NCI-H2029 (cell line): ENCODE measurements at places on chromosomes 2 and 18.

DNA sequence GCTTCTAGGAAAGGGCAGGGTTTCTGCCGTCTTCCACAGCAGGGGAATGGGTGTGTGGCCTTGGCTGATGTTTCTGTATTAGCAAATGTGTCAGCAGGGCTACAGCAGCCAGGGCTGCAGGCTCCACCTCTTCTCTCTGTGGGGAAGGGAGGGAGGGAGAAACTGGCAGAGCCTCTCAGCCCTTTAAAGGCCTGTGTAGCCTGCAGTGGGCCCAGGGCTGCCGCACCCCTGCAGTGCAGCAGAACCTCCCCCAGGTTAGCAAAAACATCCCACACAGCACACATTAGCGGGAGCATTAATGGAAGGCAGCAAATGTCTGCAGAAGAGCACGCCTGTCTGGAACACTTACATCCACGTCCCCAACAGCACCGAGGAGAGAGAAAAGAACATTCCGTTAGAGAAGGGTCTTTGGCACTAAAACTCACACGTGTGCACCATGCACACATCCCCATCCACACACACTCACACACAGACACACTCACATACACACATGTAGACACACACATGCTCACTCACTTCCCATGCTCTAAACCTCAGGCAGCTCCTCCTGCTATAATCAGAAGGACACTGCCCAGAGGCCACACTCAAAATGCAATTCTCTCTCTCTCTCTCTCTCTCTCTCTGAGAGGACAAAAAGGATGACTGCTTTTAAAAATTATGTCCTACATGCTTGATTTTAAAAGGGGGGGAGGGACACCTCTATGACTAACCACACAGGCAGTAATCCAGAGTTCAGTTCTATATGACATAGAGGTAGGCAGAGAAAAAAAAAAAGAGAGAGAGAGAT is 24.1 kb downstream of the MRPL35 start:
- no peak for DNase-seq

DNA sequence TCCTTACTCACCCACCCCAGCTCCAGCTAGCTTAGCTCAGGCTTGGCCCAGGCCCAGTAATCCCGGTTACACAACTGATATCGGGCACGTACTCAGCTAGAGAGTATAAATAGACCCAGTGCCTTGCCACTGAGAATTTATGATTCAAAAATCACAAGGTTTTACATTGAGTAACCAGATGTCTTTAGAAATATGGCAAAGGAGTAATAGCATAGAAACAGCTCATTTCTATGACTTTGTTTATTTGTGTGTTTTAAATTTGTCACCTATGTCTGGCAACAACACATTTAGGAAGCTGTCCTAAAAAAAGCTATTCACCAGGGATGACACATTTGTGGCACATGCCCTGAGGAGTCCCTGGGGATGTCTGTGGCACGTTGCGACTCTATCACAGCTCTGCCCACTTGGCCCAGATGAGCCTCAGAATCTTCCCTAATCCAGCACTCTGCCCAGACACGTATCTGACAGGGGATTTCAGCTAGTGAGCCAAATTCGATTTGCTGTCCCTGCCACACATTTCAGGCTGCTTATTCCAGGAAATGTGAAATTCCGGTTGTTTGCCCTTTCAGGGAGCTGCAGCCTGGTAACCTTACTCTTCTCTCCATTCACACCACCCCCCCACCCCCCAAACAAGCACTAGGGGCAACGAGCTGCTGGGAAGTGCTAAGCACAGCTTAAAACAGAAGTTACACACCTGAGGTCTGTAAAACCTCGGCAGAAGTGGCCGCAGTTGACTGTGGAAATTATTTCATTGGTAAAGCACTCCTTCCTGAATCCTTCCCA is 85.4 kb upstream of the ZCCHC2 start:
- no peak for DNase-seq

DNA sequence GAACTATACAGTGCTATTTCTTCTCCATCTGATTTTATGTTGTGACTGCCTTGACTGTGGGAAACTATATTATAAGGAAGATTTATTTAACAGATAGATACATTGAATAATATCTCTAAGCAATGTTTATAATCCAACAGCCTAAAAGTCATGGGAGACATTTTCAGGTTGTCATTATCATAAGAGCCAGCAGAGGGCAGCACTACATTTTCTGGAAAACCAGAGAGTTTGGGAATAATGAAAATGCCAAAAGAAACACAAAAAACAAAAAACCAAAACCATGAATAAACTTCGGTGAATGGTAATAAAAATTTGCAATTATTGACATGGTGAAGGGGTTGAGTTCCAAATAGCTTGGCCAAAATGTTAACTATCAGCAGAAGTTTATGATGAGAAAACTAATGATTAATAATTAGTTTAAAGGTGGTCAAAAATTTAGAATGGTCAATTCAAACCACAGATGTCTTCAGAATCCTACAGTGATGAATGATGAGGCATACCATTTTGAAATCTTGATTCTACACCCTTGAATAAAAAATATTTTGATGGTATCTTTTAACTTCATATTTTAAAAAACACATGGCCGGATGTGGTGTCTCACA is 4.7 kb downstream of the EEF1B2 start:
- no peak for DNase-seq

- DNase-seq, result no peak
Observed at GRCh38 chr2:229348128-229348527, 77.0 kb upstream of the PID1 start.

DNA sequence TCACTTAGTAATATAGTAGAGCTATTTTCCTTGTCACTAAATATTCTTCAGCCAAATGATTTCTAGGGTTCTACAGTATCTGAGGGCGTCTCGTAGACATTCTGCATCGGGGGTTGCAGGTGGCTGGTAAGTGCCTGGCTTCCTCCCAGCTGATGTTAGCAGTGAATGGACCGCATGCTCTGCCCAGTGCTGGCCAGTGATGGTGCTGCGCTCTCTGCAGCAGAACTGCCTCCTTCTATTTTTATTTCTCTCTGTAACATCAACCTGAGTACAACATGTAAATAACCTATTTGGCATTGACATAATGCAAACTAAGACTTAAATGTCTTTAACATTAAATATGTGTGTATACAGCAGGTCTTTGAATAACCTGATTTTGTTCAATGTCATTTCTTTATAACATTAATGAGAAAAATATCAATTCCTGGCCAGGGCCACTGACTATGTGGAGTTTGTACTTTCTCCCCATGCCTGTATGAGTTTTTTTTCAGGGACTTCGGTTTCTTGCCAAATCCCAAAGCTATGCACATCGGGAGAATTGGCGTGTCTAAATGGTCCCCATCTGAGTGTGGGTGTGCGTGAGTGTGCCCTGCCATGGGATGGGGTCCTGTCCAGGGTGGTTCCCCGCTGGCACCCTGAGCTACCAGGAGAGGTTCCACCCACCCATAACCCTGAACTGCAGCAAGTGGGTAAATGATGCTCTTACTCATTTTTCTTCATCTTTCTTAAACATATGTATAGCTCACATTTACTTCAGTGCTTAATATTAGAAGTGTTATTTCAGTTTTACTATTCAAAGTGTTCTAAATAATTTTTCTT is 278.2 kb upstream of the EPAS1 start:
- DNase-seq, result no peak

DNA sequence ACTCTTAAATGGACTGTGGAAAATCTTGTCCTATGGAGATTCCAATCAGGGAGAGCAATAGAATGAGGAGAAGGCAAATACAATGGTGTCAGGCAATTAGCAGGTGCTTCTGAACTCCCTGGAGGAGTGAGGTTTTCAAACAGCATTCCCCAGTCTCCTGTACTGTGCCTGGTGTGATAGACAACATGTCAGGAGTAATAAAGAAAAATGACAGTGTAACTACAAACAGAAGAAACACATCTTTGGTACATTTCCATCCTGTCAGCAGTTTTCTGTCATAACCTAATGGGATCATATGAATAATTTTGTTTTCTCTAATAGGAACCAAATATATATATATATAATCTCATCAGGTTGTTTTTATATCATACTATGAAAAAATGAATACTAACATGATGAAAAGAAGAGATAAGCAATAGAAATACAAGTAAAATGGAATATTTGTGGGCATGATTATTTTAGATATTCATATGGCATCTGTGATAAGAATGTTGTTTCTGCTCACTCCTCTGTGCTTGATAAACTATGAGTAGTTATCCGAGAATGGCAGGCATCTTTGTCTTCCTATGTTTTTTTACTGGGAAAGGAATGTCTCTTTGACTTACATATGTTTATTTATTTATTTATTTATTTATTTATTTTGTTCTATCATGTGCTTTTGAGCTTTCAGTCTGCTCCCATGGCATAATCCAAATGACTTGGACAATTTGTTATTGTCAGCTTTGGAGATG is 441.7 kb downstream of the TXNL1 start:
- no peak for DNase-seq

GRCh38 chr2:124814968-124815745 is 790.1 kb downstream of the CNTNAP5 start:
- DNase-seq, result no peak

DNA sequence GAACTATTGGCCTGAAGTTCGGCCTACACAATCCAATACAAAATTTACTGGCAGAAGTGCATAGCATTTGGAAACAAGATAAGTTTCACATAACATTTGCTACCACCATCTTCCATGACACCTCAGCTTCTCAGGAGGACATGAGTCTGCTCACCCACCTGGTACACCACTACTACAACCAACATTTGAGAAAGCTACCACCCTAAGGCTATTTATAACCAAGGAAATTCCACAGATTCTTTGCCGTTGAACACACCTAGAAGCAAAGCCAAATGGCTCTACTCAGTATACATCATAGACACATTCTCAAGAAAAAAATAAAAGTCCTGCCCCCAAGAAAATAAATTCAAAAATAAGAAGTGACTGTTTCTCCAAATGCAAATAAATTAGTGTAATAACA is 145.3 kb downstream of the SPAG16 start:
- DNase-seq, result no peak

GRCh38 chr2:168929031-168929430 is 27.9 kb downstream of the G6PC2 start:
- DNase-seq, result no peak

- DNase-seq, result no peak
Observed at GRCh38 chr2:128466776-128467175, 148.1 kb upstream of the HS6ST1 start.

DNA sequence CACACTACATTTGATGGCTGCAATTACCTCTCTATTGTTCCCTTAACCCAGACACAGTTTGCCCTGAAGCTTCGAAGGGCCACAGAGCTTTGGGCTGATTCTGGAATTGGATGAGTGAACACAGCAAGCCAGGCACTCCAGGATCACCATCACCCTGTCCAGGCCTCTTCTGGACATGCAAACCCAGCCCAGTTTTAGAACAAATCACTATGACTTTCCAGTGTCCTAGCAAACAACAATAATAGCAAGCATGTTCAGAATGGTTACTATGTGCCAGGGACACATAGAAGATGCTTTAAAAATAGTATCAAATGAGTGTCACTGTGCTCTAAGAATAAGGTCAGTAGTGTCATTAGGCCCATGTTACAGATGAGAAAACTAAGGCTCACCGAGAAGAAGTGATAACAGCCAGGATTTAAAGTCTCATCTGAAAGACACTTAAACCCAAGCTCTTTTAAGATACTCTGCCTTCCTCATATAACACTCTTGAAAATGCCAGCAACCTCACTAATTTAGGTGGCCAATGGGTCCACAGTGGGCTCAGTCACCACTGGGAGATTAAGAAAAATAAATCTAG is 191.7 kb upstream of the STK17B start:
- no peak for DNase-seq

DNA sequence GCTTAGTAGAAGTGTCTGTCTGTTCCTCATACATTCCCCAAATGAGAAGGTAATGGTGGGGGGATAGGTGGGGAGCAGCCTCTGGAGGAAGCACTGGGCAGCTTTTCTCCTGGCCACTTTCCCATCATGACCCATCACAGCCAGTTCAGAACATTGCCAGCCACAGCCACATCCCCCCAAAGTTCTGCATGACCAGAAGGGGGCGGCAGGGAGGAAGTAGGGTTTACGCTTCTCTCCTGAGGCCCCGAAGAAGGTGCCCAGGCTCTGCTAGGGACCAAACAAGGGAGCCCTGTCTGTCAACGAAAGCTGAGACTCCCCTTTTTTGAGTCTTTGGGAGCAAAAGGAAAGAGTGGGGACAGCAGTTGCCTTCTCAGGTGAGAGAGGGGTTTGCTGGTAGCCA is 7.7 kb downstream of the IGFBP5 start:
- no peak for DNase-seq

DNA sequence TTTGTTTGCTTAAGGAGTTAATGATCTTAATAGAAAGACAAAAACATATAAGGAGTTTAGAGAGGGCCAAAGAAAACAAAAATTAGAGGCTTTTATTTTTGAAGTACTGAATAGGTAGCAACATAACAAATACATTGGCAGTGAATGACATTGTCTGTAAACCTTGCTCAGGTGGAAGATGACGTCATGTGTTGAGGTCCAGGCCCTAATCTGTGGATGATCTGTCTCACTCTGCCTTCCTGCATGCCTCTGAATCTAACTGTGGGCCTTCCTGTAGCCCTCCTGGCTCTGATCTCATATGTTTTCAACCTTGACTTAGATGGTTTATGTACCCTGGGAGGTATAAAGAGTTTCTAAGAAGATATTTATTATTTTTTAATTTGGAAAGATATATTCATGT is 58.1 kb upstream of the DYNAP start:
- no peak for DNase-seq

DNA sequence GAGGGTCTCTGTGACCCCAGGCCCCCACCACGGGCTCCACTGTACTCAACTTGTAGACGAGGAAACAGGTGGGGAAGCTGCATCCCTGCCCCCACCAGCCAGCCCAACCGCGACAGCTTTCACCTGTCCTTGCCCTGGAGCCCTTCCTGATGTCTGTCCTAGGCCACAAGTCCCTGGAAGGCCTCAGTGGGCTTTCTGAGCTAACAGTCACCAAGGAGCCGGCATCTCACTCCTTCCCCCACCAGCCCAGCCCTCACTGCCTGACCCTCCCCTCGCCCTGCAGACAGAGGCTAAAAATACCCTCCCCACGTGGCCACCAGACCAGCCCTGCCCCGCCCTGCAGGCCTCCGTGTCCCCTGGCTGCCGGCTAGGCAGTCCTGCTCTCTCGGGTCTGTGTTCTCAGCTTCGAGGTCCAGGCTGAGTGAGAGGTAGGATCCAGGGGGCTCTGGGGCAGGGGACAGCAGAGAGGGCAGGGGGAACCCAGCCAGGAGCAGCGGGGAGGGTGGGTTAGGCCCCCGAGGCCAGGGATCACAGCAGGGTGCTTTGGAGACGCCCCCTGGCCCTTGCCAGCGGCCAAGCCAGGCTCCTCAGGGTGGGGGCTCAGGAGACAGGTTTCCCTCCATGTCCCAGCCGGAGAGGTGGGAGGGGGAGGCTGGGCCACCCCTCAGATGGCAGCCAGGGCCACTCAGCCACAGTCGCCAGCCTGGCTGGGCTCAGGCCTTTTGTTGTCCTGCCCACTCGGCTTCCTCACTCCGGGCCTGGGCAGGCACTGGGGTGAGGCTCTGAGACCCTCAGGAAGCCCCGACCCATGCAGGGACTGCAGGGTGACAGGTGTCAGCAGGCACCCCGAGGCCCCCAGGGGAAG is at the start of gene KLHL30:
KLHL30 (plus strand) TSS at position 338 of the 865 bp plus-strand sequence. CDS start 2,087 bp downstream, outside the sequence.
- no peak for DNase-seq

DNA sequence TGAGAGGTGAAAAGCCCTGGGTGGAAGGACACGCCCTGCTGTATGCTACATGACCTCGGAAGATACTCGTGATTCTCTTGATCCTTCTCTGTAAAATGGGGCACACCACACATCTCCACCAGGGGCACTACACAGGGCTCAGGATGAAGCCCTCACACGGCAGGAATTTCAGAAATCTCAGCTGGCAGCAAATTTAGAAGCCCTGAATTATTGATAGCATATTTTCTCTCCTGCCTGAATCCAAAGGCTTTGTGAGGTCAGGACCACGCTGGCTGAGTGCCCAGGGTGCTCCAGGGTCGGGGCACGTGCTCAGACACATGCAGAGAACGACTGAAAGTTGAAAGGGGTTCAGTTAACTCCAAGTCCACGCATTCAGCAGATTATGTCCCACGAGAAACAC is 42.1 kb upstream of the GALR1 start:
- no peak for DNase-seq
